ENCODE measurements at places on chromosomes 2 and 18. TPM values are rescaled to one million over a fixed set of nuclear protein-coding genes. Genes with fewer than 3 reads are reported as not detected.

The MSH6 gene
- total RNA-seq: 77.0 TPM

The SGPP2 gene
- 3.3 TPM for total RNA-seq

The CNGA3 gene
- not detected for total RNA-seq

The ACVR2A gene
- total RNA-seq: 23.4 TPM

- H3K4me1 ChIP-seq: peaks cover under 1% of the 10 kb centered on the region
- no peak overlapping the region for H3K27ac ChIP-seq
- H3K36me3 ChIP-seq: no peaks in the 10 kb centered on the region
- no peaks in the 10 kb centered on the region for H3K27me3 ChIP-seq
Observed at GRCh38 chr2:229815858-229816257, 101.5 kb upstream of the DNER start.

DNA sequence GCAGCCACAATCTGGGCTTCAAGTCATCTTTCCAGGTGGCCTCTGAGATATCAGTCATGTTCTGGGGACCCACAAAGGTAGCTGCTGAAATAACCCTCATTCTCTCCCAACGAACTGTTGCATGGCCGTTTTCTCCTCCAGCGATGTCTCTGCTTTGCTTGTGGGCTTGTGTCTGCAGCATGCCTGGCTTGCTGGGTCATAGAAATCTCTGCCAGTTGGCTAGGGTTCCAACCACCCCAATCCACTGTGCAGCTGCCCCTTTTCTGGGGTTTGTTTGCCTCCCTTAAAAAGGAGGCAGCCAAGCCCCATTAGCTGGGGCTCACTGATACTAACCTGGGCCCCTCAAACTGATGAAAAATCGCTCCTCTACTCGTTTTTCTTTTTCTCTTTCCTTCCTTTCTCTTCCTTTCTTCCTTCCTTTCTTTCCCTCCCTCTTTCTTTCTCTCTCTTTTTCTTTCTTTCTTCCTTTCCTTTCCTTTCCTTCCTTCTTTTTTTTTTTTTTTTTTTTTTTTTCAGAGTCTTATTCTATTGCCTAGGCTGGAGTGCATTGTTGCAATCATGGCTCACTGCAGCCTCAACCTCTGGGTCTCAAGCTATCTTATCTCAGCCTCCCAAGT, 680.0 kb downstream of the EPHA4 start:
- no peak for DNase-seq
- H3K4me3 ChIP-seq: no peak overlapping the region
- no peaks in the 10 kb centered on the region for H3K27me3 ChIP-seq
- H3K4me1 ChIP-seq: no peaks in the 10 kb centered on the region
- H3K27ac ChIP-seq: no peak overlapping the region

GRCh38 chr18:58590254-58590653, 38.6 kb downstream of the ALPK2 start:
- H3K4me3 ChIP-seq: no peak overlapping the region
- peak; percentile 29 for DNase-seq
- H3K27me3 ChIP-seq: no peaks in the 10 kb centered on the region
- peaks cover 11% of the 10 kb centered on the region for H3K4me1 ChIP-seq
- no peak overlapping the region for H3K27ac ChIP-seq

- H3K27me3 ChIP-seq: no peaks in the 10 kb centered on the region
- H3K4me1 ChIP-seq: no peaks in the 10 kb centered on the region
- no peaks in the 10 kb centered on the region for H3K36me3 ChIP-seq
- DNase-seq: no peak
- no peak overlapping the region for H3K4me3 ChIP-seq
Observed at GRCh38 chr2:201038855-201039254, 32.6 kb downstream of the HYCC2 start.

GRCh38 chr2:196268538-196269338, 97.4 kb upstream of the STK17B start:
- no peaks in the 10 kb centered on the region for H3K27me3 ChIP-seq
- no peak overlapping the region for H3K27ac ChIP-seq
- no peaks in the 10 kb centered on the region for H3K4me1 ChIP-seq

DNA sequence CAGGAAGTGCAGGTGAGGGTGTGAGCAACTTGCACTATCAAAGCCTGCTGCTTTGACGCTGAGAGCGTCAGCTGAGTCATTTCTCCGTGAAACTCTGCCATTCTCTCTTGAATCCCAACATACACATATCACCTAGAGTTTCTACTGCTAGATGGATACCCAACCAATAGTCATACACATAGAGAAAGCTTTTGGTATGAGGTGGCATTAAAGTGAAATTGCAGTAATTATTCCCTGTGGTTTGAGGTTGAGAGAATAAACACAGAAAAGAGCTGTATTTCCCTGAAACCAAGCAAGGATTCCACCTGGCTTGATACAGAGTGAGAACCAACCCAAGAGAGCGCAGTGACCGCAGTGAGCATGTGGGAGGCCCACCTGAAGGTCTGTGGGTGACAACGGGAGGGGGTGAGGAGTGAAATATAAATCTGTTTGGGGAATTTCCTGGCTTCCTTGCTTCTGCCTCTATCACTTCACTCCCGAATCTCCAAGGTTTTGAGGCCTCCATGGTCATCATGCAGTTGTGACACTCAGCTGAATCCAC, 28.8 kb upstream of the TMEM18 start:
- no peak overlapping the region for H3K4me3 ChIP-seq
- no peak overlapping the region for H3K27ac ChIP-seq
- no peak for DNase-seq
- H3K4me1 ChIP-seq: peaks cover 8% of the 10 kb centered on the region
- no peaks in the 10 kb centered on the region for H3K27me3 ChIP-seq

DNA sequence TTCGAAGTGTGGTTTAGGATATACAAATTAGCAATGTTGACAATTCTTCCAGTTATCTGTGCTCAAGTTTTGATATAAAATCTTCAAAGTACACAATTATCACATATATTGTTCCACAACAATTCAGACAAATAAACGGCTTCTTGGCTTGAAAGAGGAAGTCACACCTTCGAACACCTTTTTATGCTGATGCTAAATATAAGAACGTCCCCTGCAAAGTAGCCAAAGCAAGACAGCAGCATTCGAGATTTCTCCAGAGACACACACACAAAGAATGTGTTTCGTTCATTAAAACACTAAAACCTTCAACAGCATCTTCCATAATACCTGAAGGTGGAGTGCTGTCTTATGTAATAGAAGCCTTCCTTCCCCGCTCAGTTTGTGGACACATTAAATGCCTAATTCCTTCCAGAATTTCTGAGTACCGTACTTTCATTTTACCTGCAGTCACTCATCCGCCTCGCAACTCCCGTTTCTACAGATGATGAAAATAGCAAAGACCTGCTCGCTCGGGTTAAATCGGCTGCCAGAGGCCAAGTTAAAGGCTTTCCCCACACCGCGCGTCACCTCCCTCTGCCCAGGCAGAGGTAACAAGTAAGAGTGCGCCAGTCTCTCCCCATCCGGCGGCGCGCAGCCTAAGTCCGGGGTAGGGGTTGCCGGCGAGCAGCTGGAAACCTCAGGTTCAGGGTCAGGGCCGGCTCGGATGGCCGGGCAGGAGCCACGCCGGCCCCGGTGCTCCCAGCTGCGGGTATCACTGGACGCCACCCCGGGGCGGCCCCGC, 847 bp downstream of the SERPINE2 start:
- peak overlapping the region; percentile 46 for H3K4me3 ChIP-seq
- DNase-seq: peak; percentile 32
- H3K27me3 ChIP-seq: no peaks in the 10 kb centered on the region
- H3K36me3 ChIP-seq: no peaks in the 10 kb centered on the region
- H3K4me1 ChIP-seq: peaks cover 27% of the 10 kb centered on the region

GRCh38 chr2:219919506-219919905, 292.1 kb downstream of the SLC4A3 start:
- no peak overlapping the region for H3K4me3 ChIP-seq
- no peak for DNase-seq
- no peaks in the 10 kb centered on the region for H3K36me3 ChIP-seq
- H3K4me1 ChIP-seq: no peaks in the 10 kb centered on the region
